ENCODE measurements at places on chromosomes 3 and 15.

- no peak for DNase-seq
These were observed 438.8 kb upstream of the TGFBR2 start for GRCh38 chr3:30167541-30168011.

- DNase-seq, result no peak
These were observed 22.1 kb downstream of the GABRR3 start for GRCh38 chr3:98012979-98013378.

- DNase-seq, result no peak
These were observed 21.2 kb downstream of the TFG start for GRCh38 chr3:100730524-100730923.

DNA sequence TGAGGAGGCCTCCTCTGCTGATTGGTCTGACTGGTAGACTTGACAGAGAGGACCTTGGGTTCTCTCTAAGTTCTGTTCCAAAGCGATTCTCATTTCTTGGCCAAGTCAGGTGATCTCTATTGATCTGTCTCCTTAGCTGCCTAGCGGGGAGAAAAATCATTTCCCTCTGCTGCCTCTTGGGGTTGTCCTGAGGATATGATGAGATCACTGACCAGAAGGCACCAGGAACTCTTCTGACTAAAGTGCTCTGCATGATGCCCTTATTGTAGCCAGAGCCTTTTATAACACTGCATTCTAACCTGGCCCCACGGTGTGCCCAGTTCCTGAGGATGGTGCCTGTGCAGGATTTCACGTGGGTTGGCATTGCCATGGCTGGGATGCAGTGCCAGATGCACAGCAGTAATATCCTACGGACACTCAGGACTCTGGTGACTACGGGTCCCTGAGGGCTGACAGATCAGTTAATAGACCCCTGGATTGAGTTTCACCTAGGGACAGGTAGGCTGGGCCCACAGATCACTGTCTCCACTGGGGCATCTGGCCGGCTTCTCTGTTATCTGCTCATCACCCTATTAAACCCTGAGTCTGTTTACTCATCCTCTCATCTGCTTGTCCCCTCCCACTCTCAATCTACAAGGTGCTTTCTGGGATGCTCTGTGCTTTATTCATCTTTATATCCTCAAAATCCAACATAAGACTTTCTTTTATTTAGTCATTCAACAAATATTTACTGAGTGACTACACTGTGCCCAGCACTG is 3.9 kb upstream of the HEG1 start:
- no peak for DNase-seq

DNA sequence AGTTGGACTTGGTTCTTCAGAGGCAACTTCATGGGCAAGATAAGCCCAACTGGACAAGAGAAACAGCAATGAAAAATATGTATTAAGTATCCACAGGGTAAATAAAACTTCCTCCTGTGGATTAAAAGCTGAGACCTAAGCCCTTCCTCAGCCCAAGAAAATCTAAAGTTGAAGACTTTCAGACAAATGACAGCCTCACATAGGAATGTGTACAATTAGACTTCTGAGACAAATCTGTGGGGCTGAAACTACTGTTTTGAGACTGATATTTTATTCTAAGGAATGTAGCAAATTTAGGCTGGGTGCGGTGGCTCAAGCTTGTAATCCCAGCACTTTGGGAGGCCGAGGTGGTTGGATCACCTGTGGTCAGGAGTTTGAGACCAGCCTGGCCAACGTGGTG is 74.2 kb upstream of the IL12A start:
- no peak for DNase-seq
